ENCODE measurements at places on chromosomes 7 and 10.

DNA sequence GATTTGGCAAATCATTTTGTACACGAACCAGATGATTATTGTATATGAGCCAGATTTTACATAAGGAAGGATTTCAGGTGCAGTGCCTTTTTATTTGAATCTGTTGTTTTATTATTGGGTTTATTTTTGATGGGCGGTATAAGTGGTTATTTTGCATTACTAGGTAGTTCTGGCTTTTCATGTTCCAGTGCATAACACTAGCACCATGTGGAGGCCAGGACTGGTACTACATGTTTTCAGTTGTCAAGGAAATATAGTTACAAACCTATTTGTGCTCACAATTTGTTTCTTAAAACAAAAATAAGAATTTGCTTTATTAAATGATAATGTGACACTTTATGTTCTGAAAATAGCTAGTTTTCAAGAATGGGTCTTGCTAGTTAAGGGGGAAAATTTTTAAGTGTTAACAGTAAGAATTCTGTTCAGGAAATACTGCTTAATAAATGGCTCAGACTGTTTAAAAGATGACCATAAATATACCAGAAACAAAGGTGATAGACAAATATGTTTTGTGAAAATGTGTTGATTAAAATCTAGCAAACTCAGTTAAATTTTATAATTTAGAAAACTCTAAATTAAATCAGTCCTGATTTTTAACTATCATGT, 7.1 kb upstream of the SEMA3E start:
- DNase-seq: peak; percentile 43

GRCh38 chr10:707861-708260, 18.4 kb upstream of the DIP2C start:
- no peak for DNase-seq

GRCh38 chr10:104449391-104449790, 95.8 kb downstream of the CFAP58 start:
- DNase-seq: no peak

GRCh38 chr7:153934629-153935028, 117.6 kb upstream of the DPP6 start:
- peak; percentile 43 for DNase-seq

- DNase-seq: no peak
These were observed 5.9 kb upstream of the GARIN1A start for GRCh38 chr7:128666200-128666599.

- DNase-seq: no peak
These were observed 123.6 kb upstream of the ANK3 start for GRCh38 chr10:60513281-60513680.

DNA sequence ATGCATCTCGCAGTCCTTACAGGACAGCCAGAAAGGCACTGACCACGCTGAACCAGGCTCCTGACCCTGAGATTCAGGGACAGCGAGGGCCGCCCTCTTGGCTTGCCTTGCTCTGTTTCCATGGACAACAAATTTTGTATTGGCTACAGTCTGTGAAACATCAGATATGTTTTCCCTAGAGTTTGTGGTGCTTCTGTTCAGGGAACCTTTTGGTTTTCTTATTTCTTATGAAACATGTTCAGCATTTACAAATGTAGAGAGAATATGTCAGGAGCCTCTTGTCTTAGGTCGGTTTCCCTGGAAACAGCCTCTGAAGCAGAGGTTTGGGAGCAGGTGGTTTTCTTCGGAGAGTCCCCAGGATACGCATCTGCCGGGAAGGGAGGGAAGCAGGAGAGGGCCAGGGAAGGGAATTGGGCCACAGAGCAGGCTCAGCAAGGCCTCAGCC, 260.1 kb downstream of the CCDC3 start:
- DNase-seq: no peak

DNA sequence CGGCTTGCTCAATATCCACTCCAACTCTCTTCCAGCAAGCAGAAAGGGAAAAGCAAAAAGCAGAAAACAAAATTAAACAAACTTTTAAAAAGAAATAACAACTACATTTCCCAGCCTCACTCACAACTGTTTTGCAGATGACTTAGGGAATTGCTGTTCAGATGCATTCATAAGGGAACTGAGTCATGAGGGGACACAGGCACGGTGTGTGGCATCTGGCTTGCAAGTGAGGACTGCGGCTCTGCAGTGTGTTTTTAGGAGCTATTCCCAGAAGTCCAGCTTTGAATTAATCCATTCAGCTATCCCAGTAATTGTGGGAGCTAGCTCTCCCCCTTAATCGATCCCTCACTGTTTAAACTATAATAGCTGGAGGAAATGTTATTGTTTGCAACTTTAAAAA, 30.3 kb downstream of the PTN start:
- DNase-seq: no peak

DNA sequence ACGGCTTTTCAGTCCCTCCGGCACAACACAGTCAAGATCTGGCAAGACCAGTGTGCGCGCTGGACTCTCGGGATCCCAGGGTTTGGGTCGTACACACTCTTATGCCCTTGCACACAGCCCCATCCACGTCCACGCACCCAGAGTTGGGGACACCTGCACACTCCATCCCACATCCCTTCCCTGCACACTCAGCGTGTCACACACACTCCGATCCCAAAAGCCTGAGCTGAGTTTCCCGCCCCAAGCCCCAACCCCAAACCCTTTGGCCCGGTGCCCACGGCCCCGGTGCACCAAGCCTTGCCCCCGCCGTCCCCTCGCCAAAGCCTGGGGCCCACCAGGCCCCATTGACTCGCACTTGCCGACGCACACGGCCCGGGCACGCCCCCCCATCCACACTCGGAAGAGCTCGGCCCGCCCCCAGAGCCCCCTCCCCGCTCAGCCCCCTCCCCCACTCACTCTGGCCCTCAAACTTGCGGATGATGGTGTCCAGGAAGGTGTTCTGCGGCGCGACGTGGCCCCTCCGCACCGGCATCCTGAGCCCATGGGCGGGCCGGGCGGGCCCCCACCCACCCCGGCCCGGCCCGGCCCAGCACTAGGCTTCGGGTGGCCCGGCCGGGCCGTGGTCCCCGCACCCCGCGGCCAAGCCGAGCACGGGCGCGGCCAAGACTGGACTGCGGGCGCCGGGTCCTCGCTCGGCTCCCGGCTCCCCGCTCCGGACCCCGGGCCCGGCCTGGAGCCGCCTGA, 567 bp downstream of the KCNH2 start:
- DNase-seq: peak; percentile 58

GRCh38 chr7:154953006-154953684, 49.8 kb downstream of the PAXIP1 start:
- DNase-seq: peak; percentile 15

- no peak for DNase-seq
These were observed 48.0 kb upstream of the DAGLB start for GRCh38 chr7:6495597-6496262.

DNA sequence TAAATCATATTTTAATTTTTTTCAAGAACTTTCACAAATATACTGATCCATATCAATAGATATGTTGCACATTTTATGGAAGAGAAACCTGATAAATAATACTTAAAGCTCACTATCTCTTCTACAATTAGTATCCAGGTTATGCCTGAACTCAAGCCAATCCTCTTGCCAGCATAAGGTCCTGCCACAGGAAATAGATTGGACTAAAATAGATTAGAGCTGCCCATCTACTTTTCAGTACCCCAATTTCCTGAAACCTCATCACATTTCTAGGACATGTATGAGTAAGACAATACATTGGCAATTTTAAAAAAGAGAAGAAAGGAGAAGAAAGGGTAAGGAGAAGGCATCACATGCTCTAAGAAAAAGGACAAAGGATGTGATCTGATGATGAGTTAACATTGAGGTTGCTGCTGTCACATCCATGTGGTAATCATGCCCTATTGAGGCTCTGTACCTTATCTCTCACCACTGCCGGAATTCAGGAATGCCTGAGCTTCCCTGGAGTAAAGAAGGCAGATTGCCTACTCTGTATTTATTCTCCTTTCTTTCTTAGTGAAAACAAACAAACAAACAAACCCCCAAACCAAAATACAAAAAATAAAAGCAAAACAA, 199.7 kb downstream of the ANK3 start:
- DNase-seq: no peak

DNA sequence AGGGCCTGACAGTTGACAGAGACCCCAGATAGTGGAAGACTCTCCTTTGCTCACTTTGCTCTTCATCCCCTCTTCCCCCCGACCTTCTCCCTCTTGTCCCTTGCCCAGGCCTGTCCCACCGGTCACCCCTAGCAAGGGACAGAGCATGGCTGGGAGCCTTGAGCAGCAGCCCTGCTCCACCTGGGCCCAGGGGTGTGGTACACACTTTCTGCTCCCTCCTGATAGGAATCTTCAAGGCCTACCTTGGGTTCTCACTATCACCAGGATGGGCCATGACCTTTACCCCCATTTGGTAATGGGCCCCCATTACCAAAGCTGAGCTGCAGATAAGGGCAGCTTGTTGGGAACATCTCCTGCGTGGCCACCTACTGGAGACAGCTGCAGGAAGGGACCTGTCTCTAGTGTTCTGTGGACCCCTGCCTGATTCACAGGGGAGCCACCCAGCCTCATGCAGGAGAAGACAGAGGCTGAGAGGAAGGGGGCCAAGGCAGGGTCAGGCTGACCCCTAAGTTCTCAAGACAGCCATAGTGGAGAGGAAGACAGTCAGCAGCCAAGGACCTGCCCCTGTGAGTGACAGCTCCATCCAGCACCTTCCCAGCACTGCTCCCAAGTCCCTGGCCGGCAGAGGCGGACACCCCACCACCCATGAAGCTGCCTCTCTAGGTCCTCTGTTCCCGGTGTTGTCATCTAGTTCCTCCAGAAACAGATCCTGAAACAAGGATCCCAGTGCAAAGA, 913 bp upstream of the NPC1L1 start:
- no peak for DNase-seq

GRCh38 chr10:12649012-12649584, 299.8 kb downstream of the CAMK1D start:
- DNase-seq: no peak

DNA sequence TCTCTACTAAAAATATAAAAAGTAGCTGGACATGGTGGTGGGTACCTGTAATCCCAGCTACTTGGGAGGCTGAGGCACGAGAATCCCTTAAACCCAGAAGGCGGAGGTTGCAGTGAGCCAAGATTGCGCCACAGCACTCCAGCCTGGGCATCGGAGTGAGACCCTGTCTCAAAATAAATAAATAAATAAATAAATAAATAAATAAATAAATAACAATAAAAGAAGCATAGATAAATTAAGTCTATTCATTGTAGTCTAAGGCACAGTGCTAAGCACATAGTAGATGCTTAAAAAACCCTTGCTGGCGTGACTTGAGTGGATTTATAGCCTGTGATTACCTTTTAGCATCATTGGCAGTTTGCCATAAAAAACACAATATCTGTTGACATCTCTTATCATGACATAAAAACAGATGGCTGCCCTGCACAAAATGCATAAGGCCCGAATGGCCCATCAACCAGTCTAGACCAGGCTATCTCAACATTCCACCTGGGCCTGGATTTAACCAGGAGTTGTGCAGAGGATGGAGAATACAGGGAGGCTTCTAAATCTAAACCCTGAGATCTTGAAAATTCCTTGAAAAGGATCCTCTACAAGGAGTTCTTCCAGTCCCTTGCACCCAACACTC, 94.9 kb downstream of the PRLHR start:
- no peak for DNase-seq

GRCh38 chr10:76126607-76127527, 695.4 kb downstream of the LRMDA start:
- peak; percentile 19 for DNase-seq

DNA sequence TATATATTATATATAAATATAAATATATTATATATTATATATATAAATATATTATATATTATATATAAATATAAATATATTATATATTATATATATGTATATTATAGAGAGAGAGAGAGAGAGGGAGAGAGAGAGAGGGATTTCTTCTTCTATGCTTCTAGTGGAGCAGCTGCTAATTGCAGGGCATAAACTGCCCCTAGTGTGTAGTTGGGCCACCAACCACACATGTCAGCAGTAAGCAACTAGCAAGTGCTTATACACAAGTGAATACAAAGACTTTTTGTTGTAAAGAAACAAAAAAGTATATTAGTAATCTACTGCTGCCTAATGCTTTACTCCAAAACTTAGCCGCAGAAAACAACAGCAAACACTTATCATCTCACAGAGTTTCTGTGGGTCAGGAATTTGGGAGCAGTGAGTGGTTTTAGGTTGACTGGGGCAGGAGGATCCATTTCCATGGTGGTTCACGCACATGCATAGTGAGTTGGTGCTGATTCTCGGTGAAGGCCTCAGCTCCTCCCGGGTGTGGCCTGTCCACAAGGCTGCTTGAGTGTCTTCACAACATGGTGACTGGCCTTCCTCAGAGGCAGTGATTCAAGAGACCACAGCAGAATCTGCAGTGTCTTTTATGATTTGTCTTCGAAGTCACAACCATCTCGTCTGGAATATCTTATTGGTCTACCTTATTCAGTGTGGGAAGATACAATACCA, 25.5 kb upstream of the BAG3 start:
- no peak for DNase-seq

- no peak for DNase-seq
These were observed 289.3 kb upstream of the PODXL start for GRCh38 chr7:131845573-131846314.

GRCh38 chr7:94633687-94634086, 22.2 kb downstream of the SGCE start:
- DNase-seq: no peak

DNA sequence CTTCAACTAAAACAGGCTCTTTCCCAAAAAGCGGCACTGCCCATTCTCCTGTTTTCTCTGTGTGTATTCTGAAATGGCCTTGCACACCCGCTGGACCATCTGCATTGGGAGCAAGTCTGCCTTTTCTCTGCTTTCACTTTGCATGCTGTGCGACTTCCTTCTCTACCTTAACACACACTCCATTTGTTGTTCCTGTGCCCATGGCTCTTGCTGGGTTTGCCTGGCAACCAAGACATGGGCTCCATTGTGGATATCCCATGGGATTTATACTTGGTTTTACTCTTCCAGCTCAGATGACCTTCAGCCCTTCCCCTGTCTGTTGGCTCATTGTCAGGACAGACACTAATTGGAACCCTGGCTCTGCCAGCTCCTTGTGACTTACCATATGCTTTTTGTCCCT, 465.3 kb downstream of the REEP3 start:
- DNase-seq: no peak

DNA sequence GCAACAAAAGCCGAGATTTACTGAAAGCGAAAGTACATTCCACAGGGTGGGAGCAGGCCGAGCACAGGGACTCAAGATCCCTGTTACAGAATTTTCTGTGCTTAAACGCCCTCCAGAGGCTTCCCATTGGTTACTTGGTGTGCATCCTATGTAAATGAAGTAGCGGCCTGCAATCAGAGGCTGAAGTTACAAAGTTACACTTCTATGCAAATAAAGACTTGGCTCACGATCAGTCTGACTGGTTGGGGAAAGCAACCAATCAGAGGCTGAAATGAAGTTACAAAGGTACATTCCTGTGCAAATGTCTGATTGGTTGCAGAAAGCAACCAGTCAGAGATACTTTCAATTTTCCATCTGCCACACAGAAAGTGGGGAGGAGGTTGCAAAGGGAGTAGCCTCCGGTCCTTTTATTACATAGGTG, 4.1 kb downstream of the ACBD7 start:
- DNase-seq: no peak

DNA sequence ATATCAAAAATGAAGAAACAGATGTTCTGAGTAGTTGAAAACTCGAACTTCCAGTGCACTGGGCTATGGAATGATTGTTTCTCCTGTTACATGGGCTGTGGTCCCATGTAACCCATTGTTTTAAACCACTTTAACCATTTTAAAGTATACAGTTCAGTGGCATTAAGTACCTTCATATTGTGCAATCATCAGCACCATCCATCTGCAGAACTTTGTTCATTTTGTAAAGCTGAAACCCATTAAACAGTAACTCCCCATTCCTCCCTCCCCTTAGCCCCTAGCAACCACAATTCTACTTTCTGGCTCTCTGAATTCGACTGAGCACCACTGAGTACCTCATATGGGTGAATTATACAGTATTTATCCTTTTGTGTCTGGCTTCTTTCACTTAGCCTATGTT, 217.4 kb downstream of the LRMDA start:
- no peak for DNase-seq

- DNase-seq: no peak
These were observed 5.7 kb upstream of the PRR15 start for GRCh38 chr7:29557954-29558353.
